ENCODE measurements at places on chromosomes 7 and 10.

GRCh38 chr7:91263384-91264045 lies 718 bp upstream of the FZD1 start:
- DNase-seq = no peak

DNA sequence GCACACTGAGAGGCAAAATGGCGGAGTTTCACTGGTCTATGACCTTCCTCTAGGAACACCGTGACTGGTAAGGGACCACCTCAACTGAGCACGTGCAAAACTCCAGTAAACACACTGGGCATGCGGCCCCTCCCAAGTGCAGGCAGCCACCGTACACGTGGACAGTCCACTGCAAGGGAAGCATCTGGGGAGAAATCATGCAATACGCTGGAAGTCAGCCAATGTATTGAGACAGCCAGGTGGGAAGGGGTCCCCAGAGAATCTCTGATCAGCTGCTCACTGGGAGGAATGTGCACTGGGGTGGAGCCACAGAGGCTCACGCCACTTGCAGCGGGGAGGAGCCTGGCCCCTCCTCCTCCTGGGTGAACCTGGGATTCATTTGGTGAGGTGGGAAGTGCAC lies 49.3 kb downstream of the CFAP46 start:
- no peak for DNase-seq

DNA sequence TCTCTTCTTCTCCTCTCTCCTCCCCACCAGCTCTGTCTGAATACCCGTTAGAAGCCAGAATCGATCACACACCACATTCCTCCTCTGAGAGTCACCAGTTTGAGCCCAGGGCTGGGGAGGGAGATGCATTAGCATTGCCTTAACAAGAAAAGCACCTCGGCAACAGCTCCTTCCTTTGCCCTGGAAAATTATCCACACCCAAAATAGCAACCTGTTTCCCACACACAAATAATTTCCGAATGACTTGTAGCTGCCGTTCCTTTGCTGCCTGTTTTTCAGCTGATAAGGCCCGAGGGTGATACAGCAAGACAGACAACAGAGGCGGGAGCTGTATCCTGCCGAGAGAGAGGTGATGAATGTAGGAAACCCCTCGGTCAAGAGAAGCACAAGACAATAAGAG lies 91.3 kb downstream of the CPXM2 start:
- DNase-seq = no peak

DNA sequence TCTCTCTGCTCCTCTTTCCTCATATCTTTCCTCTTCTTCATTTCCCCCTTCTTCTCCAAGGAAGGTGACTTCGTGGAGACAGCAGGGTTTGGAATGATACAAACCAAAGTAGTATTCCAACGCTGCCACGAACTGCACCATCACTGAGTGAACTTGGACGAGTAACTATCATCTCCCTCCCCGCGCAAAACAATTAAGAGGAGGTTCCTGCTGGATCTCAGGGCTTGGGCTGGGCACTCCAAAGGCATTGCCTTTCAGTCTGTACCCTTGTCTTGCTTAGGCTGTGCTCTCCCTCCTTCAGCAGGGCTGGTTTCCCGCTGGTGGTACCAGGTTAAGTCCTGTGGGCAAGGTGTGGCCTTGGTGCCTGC lies 790 bp upstream of the PITX3 start:
- no peak for DNase-seq

- DNase-seq = no peak
Measured at GRCh38 chr10:112475575-112476218, 28.7 kb downstream of the VTI1A start.

- DNase-seq = peak; percentile 73
Measured at GRCh38 chr7:133633055-133633454, 380.2 kb downstream of the EXOC4 start.

GRCh38 chr10:131936736-131937135 lies 35.9 kb downstream of the PPP2R2D start:
- no peak for DNase-seq

DNA sequence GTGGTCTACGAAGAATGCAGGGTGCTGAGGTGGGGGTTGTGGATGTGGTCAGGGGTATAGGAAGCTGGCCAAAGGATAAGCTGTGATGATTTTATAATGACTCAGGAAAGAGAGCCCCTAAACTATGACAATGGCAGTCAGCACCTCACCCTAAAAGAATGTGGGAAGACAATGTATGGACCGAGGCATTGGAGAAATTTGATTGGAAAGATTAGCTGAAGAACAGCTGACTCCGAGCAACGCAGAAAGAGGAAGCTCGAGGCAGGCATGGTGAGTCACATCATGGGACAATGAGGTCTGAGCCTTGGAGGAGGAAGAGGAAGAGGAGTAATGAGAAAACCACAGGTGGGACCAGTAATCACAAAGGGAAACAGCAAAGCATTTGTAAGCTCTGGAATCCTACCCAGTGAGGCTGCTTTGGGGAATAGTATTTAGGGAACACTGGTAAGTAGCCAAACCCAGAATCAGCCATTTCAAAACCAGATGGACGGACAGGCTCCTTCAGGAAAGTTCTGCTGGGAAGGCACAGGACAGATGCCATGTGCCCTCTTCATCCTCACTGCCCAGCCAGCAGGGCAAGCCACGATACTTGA lies 295.4 kb downstream of the PRPF18 start:
- DNase-seq = peak; percentile 57

DNA sequence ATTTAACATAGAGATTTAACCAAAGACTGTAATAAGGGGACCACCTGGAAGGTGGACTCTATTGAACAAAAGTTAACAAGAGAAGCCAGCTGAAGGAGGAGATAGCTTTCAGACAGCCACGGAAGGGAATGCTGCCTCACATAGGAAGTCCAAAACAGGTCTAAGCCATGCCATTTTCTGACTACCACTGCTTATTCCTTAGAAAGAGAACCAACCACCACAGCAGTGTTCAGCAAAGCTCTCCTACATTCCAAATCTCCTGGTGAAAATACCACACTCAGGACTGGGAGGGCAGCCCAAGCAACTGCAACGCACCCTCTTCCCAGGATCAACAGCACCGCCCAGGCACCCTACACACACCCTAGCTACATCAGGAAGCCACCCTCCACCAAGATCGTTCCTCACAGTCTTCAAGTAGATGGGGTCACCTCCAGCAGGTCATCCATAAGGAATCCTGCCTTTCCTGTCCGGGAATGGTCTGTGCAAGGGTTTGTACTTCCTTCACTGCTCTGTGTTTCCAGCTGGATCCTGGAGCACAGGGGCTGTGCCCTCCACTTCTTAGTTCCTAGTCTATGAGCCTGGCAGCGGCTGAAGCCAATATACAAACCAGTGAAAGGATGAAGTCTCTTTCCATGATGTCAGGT lies 2.5 kb downstream of the KIAA1549 start:
- no peak for DNase-seq

GRCh38 chr7:118053353-118053752 lies 130.6 kb upstream of the LSM8 start:
- DNase-seq = no peak

GRCh38 chr10:17836942-17837341 lies 27.8 kb downstream of the MRC1 start:
- DNase-seq = no peak

- DNase-seq = no peak
Measured at GRCh38 chr10:46240684-46241565, 45.9 kb upstream of the ANTXRL start.

DNA sequence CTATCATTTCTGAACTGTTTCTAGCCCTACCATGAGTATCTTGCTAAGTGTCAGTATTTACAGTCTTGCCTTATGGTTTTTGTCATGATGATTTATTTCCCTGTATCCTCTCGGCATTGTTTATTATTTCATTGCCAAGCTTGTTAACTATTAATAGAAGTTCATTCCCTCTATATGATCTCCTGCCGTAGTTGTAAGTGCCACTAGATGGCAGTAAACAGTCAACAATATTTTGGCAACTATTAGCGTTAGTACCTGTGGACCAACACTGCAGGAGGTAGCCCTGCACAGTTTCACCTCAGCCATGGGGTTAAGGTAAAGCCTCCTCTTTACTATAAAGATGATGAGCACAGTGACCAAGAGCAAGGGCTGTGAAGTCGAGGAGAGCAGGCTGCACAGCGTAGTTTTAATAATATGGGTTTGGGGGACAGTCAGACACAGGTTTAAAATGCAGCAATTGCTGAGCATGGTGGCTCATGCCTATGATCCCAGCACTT lies 26.1 kb upstream of the CCNJ start:
- peak; percentile 28 for DNase-seq

DNA sequence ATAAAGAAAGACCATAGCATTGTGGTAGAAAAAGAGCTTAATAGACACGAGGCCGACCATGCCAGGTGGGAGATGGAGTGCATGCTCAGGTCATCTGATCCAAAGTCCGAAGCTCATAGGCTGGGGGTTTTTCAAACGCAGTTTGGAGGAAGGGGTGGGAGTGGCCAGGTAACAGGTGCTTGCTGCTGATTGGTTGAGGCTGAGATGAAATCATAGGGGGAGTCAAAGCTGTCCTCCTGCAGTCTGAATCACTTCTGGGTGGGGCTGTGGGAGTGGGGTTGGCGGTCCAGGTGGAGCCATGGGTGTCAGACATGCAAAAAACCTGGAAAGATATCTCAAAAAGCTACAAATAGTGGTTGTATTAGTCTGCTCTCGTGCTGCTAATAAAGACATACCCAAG lies 2.8 kb upstream of the ERCC6 start:
- DNase-seq = no peak

DNA sequence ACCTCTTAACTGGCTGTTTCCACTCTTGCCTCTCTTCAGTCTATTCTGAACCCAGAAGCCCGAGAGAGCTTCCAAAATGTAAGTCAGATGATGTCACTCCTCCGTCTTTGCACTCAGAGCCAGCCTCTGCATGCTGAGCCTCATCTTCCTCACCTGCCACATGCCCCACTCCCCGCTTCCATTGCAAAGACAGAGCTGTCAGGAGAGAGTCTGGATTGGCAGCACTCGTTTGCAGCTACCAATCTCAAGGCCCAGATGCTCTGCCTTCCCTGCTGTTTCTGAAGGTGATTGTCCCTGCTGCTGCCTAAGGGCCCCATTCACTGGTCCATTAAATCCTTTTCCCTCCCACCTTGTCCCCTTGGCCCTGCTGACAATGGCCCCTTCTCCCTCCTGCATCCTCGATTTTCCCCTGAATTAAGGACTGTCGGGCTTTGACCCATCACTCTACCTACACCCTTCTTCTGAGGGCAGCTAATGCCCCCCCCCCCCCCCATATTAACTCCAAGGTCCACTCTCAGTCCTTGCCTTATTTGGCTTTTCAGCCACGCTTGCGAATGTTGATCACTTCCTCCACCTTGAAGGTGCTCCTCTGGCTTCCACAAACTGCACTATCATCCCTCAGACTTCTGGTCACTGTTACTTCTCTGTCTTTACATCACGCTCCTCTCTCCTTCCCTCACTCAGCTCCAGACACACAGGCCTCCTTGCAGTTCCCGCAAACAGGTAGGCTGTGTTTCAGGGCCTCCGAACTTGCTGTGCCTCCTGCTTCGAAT lies 98.5 kb downstream of the CHN2 start:
- no peak for DNase-seq

DNA sequence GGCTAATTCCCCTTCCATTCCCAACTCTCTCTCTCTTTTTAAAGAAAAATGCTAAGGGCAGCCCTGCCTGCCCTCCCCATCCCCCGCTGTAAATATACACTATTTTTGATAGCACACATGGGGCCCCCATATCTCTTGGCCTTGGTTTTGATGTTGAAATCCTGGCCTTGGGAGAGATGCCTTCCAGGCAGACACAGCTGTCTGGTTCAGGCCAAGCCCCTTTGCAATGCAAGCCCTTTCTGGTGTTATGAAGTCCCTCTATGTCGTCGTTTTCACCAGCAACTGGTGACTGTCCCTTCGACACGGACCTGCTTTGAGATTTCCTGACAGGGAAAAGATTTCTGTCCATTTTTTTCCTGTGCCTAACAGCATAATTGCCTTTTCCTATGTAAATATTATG lies 3.0 kb downstream of the ADRA2A start:
- no peak for DNase-seq

DNA sequence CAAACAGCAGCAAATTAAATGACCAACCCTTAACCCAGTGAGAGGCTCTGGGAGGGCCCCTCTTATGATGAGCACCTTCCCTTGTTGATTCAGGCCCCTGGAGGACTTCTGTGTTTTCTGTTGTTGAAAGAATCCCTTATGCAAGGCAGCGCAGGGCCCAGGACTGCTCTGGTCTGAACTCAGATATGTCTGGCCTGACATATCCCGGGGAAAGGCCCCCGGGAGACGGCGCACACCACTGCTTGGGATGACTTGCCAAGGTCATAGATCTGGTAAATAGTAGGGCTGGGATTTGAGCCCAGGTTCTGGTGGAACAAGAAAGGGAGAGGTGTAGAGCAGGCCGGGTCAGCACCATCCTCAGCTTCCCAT lies 124.0 kb downstream of the AOAH start:
- no peak for DNase-seq

GRCh38 chr7:52021343-52021742 lies 704.7 kb upstream of the COBL start:
- no peak for DNase-seq

GRCh38 chr7:134886353-134887057 lies 99.8 kb upstream of the AGBL3 start:
- no peak for DNase-seq

- DNase-seq = no peak
Measured at GRCh38 chr7:108578937-108579336, 9.3 kb downstream of the DNAJB9 start.

GRCh38 chr7:115009736-115010440 lies 88.0 kb downstream of the MDFIC start:
- DNase-seq = no peak

GRCh38 chr7:149310113-149310836 lies 48.3 kb downstream of the ZNF783 start:
- peak; percentile 53 for DNase-seq

GRCh38 chr7:3229904-3230470 lies 71.1 kb upstream of the SDK1 start:
- DNase-seq = no peak

GRCh38 chr7:83882551-83882950 lies 233.6 kb upstream of the SEMA3E start:
- DNase-seq = no peak

- DNase-seq = no peak
Measured at GRCh38 chr7:136324073-136324704, 347.0 kb upstream of the MTPN start.

- DNase-seq = no peak
Measured at GRCh38 chr10:131587976-131588680, 276.6 kb upstream of the TCERG1L start.

GRCh38 chr7:55515569-55516279 lies 56.6 kb downstream of the VOPP1 start:
- DNase-seq = no peak

DNA sequence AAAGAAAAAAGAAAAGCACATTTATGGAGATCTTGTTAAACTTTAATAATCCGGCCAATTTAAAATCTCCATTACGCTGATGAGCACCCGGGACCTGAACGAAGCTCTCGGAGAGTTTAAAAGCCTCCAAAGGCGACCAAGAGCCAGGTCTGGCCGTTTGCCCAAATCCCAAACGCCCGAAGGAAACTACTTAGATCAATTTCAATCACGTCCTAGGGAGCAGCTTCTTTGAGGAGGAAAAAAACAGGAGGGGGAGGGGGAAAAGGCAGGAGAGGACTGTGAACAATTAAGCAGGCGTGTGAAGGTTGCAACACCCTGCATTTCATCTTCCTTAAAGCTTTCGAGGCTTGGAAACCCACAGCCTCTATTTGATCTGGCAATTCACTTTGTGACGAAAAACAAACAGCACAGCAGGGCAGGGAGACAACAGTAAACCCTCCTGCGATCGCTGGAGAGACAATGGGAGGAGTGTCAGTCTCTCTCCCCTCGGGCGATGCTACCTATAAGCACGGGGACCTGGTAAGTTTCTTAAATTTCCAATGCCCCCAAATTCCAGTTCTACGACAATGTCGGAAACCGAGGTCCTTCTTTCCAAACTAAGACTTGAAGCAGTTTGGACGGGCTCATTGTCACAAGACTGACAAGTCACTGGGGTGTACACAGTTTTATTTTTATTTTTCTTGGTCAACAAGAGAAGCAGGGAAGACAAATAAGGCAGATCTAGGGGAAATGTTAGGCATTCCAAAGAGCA lies 1.2 kb downstream of the KLF6 start:
- peak; percentile 52 for DNase-seq
